GM23338 (cell line): ENCODE measurements at places on chromosomes 1 and 21.

GRCh38 chr21:43937891-43938309, 72.9 kb downstream of the AGPAT3 start:
- no peak overlapping the region for H3K27ac ChIP-seq
- H3K4me3 ChIP-seq: no peak overlapping the region
- H3K4me1 ChIP-seq: no peaks in the 10 kb centered on the region; the same call in 1 of the 2 replicates
- H3K36me3 ChIP-seq: no peaks in the 10 kb centered on the region
- H3K27me3 ChIP-seq: no peaks in the 10 kb centered on the region

- no peaks in the 10 kb centered on the region for H3K27me3 ChIP-seq
- no peaks in the 10 kb centered on the region for H3K4me1 ChIP-seq
- H3K36me3 ChIP-seq: no peaks in the 10 kb centered on the region
- no peak overlapping the region for H3K27ac ChIP-seq
- no peak overlapping the region for H3K4me3 ChIP-seq
These were observed 394.3 kb downstream of the NTNG1 start for GRCh38 chr1:107535091-107535490.

GRCh38 chr1:79055856-79056255, 49.3 kb upstream of the ADGRL4 start:
- no peaks in the 10 kb centered on the region for H3K27me3 ChIP-seq
- no peaks in the 10 kb centered on the region for H3K36me3 ChIP-seq
- no peak for DNase-seq
- 0 out of 2 replicates have a peak, but pooled peaks cover 6% of the 10 kb centered on the region for H3K4me1 ChIP-seq
- no peak overlapping the region for H3K27ac ChIP-seq

DNA sequence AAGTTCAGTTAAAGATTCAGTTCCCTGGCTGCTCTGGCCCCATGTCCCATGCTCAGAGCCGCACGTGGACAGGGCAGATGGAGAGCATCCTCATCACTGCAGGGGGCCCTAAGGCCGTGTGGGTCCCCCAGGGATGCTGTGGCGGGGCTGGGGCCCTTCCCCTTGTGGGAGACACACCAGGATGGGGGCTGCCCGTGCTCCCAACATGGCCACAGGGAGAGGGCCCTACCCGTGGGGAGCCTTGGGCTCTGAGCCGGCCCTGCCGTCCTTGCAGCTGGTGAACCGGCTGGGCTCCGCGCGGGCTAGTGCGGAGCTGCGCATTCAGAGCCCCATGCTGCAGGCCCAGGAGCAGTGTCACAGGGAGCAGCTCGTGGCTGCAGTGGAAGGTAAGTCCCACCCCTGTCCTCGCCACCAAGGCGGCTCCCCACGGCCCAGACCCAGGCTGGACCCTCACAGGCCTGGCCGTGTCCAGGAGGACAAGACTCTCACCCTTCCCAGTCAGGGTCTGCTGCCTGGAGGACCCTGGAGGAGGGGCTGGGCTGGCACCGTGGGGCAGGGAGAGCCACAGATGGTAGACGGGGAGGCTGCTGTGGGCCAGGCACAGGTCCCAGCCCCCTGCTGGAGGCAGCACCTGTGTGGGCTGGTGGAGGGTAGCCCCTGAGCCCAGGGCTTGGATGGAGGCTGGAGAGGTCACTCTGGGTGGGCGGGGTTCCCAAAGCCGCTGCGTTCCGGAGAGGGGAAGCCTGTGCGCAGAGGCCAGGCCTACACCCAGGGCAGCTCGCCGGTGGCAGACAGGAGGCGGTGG, 53.8 kb downstream of the TRIM11 start:
- no peaks in the 10 kb centered on the region for H3K36me3 ChIP-seq
- no peaks in the 10 kb centered on the region for H3K4me1 ChIP-seq
- no peak overlapping the region for H3K27ac ChIP-seq
- H3K27me3 ChIP-seq: no peaks in the 10 kb centered on the region

DNA sequence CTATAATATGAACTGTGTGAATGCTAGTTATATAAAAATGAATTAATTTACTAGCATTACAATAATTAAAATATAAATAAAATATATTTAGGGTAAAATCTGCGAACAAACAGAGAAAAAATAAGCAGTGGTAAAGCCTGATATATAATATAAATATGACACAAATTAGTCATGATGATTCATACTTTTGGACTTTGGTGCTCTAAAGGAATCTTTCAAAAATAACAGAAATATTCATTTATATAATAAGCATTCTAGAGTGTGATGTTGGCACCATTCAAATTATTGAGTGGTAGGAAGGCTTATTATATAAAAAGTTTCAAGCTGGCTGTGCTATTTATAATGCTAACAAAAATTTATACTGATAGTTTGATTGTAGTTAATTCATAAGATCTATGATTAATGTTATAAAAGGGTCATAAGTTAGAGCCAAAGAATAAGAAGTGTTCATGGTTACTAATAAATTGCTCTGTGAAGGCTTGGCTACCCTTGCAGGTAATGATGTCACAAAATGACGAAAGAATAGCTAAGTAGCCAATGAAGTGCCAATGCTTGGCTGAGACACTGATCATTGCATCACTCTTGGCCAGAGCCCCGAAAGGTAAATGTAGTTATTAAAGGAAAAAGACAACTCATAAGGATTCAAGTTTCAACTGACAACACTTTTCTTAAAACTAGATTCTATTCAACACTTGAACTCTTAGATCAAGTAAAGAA, 108.7 kb downstream of the USH2A start:
- no peak overlapping the region for H3K27ac ChIP-seq
- no peak overlapping the region for H3K4me3 ChIP-seq
- no peaks in the 10 kb centered on the region for H3K36me3 ChIP-seq

DNA sequence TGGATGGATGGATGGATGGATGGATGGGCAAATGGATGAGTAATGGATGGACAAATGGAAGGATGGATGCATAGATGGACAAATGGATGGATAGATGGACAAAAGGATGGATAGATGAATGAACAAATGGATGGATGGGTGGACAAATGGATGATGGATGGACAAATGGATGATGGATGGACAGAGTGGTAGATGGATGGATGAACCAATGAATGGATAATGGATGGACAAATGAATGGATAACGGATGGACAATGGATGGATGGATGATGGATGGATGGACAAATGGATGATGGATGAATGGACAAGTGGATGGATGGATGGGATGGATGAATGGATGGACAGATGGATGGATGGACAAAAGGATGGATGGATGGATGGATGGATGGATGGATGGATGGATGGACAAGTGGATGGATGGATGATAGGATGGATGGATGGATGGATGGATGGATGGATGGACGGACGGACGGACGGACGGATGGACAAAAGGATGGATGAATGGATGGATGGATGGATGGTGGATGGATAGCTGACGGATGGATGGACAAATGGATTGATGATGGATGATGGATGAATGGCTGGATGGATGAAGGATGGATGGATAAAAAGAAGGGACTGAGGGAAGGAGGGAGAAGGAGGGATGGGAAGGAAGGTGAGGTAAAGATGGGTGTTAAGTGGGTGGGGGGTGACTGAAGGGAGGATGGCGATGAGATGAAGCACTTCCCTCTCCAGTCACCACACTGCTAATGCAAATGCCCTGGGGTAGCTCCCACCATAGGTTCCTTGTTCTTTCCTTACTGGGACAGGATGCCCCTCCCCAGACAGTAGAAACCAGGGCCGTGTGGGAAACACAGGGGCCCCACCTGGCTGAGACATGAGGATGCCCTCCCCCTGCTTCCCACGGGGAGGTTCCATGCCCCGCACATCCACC, 29.8 kb downstream of the CHD5 start:
- no peak overlapping the region for H3K4me3 ChIP-seq
- H3K27me3 ChIP-seq: peaks cover 24% of the 10 kb centered on the region

DNA sequence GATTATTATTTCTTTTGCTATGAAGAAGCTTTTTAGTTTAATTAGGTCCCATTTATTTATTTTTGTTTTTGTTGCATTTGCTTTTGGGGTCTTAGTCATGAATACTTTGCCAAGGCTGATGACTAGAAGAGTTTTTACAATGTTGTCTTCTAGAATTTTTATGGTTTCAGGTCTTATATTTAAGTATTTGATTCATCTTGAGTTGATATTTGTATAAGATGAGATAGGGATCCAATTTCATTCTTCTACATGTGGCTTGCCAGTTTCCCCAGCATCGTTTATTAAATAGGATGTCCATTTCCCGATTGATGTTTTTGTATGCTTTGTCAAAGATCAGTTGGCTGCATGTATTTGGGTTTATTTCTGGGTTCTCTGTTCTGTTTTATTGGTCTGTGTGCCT, 8.5 kb upstream of the ACBD6 start:
- no peaks in the 10 kb centered on the region for H3K27me3 ChIP-seq
- no peak for DNase-seq
- H3K4me3 ChIP-seq: no peak overlapping the region
- no peaks in the 10 kb centered on the region for H3K36me3 ChIP-seq
- H3K4me1 ChIP-seq: peaks cover 6% of the 10 kb centered on the region
- H3K27ac ChIP-seq: no peak overlapping the region

- no peaks in the 10 kb centered on the region; the same call in 1 of the 2 replicates for H3K4me1 ChIP-seq
- H3K4me3 ChIP-seq: no peak overlapping the region
- no peaks in the 10 kb centered on the region for H3K36me3 ChIP-seq
These were observed 12.9 kb downstream of the SAMD11 start for GRCh38 chr1:936348-937264.

DNA sequence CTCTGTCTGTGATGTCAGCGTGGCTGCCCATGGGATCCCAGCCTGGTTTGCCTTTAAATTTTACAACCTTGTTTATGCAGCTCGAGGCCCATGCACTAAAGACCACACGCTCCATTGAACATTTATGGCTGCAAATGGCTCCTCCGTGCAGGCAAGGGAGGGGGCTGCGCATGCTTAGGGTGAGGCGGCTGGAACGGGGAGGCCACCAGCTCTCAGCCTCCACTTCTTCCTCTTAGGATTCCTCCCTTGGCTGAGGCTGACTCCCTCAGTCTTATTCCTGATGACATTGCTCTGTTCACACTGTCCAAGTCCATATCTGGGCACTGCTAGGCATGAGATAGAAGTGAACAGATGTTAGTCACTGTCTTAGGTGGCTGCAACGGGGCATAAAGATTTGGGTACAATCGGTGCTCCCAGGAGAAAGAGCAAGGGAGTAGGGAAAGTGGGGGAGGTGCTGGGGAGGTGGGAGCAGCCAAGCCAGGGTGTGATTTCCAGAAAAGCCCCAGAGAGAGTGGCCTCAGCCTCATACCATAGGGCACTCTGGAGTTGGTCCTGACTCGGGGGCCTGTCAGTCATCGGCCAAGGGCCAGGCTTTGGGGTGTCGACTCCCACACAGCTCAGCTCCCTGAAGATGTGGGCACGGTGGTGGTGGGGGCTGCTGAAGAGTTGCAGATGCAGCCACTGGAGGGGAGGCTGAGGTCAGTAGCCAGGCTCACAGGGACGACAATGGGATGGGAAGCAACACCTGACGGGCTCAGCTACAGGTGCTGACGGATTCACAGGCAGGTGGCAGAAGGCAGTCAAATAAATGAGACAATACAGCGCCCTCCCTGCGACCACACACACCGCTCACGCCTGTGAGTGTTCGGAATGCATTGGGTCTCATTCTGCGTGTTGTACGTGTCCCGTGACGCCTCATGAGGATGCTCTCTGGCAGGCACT, 37.3 kb upstream of the ACTL8 start:
- H3K27me3 ChIP-seq: no peaks in the 10 kb centered on the region
- no peaks in the 10 kb centered on the region for H3K36me3 ChIP-seq

DNA sequence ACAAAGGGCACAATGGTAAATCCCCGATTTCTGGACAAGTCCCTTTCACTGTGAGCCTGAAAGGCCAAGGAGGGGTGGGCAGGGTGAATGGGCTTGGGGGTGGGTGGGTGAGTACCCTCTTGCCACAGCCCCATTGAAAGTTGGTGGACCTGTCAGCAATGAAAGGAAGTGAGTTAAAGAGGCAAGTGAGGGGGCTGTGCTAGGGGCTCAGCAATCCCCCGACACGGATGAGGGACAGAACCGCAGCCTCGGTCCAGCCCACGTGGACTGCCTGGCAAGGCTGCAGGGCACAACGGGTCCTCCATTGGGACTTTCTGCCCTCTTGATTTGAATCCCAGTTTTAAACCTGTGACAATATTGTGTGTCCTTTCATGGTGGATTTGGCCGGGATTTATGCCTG, 255.3 kb downstream of the FOXD2 start:
- H3K27ac ChIP-seq: no peak overlapping the region
- peaks cover 12% of the 10 kb centered on the region for H3K4me1 ChIP-seq
- no peaks in the 10 kb centered on the region for H3K27me3 ChIP-seq
- DNase-seq: no peak
- H3K4me3 ChIP-seq: no peak overlapping the region

DNA sequence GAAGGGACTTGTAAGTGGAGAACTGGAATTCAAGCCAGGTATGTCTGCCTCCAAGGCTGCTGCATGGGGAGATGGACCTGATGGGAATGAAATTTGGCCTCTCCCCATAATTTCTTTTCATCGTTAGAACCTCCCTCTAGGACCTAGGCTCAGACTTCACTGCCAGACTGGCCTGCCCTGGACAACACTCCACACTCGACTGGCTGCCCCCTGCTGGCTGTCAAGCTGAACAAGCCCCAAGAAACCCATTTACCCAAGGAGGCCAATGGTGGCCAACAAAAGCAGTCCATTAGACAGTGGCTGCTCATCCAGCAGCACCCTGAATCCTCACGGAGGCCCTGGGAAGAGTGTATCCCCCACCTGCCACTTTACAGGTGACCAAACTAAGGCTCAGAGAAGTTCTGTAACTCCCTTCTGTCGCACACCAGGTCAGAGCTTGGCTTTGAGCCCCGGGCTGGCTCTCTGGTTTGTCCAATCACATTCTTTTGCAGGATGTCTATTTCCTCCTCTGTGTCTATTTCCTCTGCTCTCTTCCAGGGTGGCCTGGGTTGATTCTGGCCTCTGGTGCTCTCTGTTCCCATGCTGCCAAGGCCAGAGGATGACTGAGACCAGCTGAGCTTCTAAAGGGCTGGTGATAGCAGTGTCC, 3.8 kb downstream of the RNF186 start:
- H3K4me1 ChIP-seq: peaks cover 13% of the 10 kb centered on the region
- no peaks in the 10 kb centered on the region for H3K36me3 ChIP-seq
- peak; percentile 80 for DNase-seq
- no peaks in the 10 kb centered on the region for H3K27me3 ChIP-seq

GRCh38 chr1:170749549-170749948, 85.6 kb downstream of the PRRX1 start:
- no peak overlapping the region for H3K27ac ChIP-seq
- no peaks in the 10 kb centered on the region for H3K4me1 ChIP-seq
- H3K4me3 ChIP-seq: no peak overlapping the region
- DNase-seq: no peak
- no peaks in the 10 kb centered on the region for H3K36me3 ChIP-seq
- H3K27me3 ChIP-seq: no peaks in the 10 kb centered on the region

DNA sequence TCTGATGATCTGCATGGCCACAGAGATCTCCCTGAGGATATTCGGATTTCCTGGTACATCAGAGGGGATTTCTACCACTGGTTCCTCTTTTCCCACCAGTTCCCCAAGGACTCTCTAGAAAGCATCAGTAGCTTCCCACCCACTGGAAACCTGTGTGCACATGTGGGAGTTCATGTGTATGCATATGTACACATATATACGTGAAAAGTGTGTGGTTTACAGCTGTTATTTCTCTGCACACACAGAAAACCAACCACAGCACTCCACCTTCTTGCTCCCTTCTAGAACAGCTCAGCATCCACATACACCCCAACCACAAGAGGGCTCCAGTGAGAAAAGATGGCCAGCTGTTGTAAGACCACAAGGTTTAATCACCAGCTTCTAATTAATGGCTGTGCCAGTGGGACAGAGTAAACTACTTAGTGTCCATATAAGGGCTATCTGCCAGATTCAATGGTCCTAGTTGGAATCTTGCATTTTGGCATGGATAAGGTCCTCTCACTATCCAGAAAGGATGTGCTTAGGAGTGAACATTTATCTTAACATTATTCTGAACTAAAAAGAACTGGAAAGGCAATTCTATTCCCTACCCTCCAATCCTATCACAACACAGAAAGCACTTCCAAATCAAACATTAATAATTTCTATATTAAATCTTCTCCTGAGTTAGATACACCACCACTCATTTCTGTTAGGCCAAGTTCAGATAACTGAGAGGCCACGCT, 24.1 kb downstream of the GPR3 start:
- H3K27ac ChIP-seq: no peak overlapping the region; the same call in 1 of the 2 replicates
- no peak overlapping the region for H3K4me3 ChIP-seq
- peaks cover 30% of the 10 kb centered on the region for H3K36me3 ChIP-seq
- peaks cover 28% of the 10 kb centered on the region for H3K4me1 ChIP-seq
- peak; percentile 88 for DNase-seq
- no peaks in the 10 kb centered on the region for H3K27me3 ChIP-seq
